Activated T-cell treated with anti-CD3 and anti-CD28 coated beads for 24 hours (primary cell): ENCODE measurements at places on chromosomes 11 and 22.

DNA sequence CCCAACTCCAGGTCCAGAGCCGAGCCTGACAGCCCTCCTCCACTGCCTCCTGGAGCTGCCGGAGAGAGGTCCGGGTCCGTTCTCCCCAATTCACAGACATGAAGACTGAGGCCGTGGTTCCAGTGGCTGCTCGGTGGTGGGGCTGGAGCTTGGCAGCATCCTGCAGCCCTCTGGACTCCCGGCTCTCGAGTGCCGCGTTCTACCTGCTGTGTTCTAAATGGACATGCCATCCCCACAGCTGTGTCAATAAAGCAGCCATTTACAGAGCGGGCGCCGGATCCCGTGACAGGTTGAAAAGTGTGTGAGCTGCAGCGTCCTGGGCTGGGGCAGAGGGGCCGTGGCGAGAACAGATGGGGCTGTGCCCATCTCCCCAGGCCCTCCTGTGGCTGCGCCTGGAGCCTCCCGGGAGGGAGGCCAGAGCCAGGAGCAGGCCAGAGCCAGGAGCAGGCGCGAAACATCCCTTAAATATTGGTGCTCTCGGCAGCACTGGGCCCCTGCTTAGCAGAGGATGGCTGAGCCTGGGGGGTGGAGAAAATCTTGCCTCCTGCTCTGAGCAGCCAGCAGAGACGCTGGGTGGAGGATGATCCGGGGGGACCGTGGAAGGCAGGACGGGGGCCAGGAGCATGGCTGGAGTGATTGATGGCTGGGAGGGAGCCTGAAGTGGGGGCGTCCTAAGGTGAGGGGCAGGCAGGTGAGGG lies 46.2 kb downstream of the FLRT1 start:
- DNase-seq: no peak

- peak; percentile 65 for DNase-seq
Observed at GRCh38 chr22:26679003-26679629, 21.7 kb downstream of the MIAT start.

DNA sequence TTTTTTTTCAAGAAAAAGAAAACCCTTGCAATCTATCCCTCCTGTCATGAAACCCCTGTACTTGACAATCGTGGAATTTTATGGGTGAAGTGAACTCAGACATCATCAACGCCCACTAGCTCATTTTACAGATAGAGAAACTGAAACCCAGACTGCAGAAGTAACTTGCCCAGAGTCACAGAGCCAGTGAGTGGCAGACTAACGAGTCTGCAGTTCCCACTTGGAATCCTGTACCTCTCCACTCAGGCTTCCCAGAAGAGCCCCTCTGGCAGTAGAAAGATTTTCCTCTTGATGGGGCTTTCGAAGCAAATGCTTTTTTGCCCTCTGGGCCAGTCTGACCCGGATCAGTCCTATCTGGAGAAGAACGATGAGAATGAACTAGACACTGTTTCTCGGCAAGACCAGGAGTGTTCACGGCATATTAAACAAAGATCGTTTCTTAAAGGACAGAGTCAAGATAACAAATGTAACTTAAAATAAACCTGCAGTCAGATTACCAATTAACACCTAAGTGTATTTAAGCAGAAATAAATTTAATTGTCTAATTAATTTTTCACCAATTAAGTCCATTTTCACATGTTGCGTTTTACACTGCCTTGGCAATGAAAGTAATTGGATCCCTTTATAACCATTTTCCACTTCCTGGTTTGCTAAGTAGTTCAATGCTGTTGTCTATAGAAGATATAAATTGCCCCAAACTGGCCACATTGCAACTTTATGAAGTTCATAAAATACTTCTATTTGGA lies 61.3 kb upstream of the CREB3L1 start:
- no peak for DNase-seq

- no peak for DNase-seq
Observed at GRCh38 chr11:33545931-33546330, 154.7 kb downstream of the C11orf91 start.

GRCh38 chr11:72482211-72482812 lies 48.0 kb upstream of the CLPB start:
- DNase-seq: peak; percentile 28

DNA sequence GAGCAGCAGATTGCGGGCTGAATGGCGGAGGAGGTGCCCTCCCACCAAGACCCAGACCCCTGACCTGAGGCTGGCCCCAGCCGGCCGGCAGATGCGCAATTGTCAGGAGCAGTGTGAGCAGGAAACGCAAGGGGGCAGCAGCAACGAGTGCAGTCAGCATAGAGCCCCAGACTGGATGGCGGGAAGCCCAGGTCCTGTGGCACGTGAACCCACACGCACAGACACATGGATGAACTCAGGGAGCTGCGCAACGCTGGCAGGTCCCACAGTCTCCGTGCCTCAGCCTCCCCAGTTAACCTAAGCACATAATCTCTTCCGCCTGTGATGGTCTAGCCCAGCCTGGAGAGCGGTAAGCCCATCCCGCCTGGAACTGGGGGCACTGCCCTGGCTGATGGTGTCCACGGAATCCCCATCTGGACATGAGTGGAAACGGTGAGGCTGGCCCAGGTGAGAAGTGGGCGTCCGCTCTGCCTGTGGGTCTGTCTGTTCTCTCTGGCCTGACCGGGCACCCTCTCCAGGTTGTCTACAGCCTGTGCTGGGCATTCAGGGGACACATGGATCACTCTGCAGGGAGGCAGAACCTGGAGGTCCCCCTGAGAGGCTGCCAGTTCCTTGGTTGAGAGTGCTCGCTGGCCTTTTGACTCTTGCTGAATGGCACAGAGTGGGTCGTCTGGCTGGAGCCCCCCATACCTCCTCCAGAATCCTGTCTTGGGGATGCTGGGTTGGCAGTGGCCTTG lies 626 bp upstream of the TBX10 start:
- peak; percentile 50 for DNase-seq

GRCh38 chr11:119118946-119119345 lies 2.4 kb upstream of the HINFP start:
- no peak for DNase-seq

DNA sequence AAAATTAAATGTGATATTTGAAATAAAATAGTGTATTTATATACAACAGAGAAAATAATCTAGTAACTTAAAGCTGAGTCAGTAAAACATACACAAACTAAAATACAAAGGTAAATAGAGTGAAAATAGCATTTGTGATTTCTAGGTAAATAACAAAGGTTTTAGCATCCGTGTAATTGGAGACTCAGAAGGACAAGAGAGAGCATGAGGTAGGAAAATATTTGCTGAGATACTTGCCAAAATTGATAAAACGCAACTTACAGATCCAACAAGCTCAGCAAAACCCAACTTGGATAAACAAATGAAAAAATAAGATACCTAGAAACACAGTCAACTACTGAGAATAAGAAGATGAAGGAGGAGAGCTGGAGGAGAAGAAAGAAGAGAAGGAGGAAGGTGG lies 634.7 kb upstream of the CCDC179 start:
- DNase-seq: no peak

GRCh38 chr11:16610213-16610737 lies 128.2 kb upstream of the C11orf58 start:
- DNase-seq: no peak

DNA sequence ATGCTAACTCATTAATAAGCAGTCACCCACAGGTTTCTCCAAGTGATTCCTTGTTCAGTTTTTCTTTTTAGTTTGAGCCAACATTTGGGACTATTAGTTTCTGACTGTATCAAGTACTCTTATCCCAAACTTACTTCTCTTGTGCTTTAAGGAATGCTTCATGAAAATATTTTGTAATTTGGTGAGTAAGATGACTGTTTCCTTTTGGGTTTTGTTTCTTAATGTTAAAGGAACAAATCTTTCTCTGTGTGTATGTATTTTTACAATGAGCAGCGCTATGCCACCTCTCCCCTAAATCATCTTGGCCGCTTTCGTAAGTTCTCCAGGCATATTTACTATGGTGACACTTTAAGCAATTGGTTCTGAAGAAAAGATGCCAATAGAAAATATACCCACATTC lies 72.4 kb downstream of the LDLRAD3 start:
- no peak for DNase-seq

GRCh38 chr11:91382946-91383345 lies 841.7 kb upstream of the FAT3 start:
- DNase-seq: no peak

- no peak for DNase-seq
Observed at GRCh38 chr11:103552086-103552485, 442.9 kb downstream of the DYNC2H1 start.

DNA sequence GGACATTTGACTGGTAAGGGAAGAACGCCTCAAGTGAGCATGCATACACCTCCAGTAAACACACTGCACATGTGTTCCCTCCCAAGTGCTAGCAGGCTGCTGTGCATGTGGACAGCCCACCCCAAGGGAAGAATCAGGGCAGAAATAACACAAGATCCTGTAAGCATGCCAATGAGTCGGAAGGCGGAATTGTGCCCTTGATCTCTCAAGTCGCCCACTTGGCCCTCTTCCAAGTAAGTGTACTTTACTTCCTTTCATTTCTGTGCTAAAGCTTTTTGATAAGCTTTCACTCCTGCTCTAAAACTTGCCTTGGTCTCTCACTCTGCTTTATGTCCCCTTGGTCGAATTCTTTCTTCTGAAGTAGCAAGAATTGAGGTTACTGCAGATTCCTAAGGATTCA lies 139.6 kb downstream of the TRPC6 start:
- no peak for DNase-seq

DNA sequence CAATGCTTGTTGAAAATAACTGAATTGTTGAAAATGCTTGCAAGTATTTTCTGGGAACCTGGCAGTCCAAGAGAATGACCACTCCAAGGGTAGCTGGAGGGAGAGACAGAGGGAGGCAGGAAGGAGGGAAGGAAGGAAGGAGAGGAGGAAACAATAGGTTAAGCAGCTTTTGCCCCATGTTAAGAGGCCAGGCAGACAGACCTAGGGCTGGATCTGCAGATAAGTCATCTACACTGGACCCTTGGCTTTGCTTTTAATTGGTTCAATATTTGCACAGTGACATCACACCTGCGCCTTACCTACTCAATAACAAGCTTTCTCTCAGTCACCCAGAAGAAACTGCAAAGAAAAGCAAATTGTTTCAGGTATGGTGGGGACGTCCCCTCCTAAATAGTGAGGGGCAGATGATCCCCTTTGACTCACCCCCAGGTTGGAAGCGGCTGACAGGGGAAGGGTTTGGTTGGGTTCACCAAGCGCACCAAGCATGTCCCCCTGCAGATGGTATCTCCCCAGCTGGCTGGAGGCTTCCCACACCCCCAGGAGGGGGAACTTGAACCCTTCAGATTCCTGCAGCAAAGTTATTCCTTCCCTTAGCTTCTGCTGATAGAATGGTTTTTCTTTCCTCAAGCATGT lies 24.3 kb downstream of the MYH9 start:
- no peak for DNase-seq

GRCh38 chr11:4541071-4541470 lies 3.9 kb upstream of the OR52M1 start:
- no peak for DNase-seq

- no peak for DNase-seq
Observed at GRCh38 chr11:45688472-45689033, 23.1 kb upstream of the CHST1 start.

GRCh38 chr11:79830446-79830845 lies 389.6 kb upstream of the TENM4 start:
- DNase-seq: no peak

DNA sequence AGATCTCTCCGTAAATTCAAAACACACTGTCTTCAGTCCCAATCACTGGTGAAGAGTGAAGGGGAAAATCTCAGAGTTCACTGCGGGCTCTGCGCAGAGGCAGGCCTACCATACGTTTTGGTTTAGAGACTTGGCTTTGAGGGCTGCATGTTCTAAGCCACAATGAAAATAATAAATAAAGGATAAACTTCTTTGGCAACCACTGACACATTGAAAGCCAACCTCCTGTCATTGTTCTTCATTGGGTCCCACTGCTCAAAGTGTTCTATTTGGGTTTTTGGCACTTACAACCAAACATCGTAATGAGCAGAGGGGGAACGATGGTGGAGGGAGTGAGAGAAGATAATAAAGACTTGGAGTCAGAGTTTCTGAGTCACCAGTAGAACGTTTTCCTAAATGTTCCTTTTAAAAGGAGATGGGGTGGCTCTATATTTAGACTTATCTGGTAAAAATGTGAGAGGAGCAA lies 472.9 kb downstream of the SOX6 start:
- DNase-seq: no peak

- no peak for DNase-seq
Observed at GRCh38 chr11:32105871-32106560, 15.1 kb downstream of the RCN1 start.

GRCh38 chr11:824942-825341 lies 2.8 kb upstream of the CRACR2B start:
- DNase-seq: no peak

DNA sequence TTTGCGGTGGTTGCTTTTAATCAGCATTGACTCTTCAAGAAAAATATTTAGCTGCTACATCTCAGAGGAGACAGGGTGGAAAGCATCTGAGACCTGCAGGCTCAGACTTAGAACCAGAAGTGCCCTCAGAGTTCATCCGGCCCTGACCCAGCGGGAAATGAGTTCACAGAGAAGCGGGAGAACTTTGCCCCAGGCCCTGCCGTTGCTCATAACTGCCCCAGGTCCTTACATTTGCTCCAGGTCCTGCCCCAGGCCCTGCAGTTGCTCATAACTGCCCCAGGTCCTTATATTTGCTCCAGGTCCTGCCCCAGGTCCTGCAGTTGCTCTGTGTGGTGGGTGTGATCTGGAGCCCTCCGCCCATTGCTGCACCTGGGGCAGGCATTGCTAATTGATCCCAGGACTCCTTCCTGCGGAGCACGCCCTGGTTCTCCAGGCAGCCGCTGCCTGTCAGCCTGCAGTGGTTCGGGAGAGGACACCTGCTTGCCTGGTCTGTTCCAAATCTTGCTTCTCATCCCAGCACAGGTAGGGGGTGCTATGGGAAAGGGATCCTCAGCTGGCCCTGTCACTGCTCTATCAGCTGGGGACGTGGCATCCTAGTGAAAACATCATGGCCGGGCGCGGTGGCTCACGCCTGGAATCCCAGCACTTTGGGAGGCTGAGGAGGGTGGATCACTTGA lies 58.1 kb upstream of the PPP6R3 start:
- DNase-seq: no peak

- DNase-seq: no peak
Observed at GRCh38 chr22:45069925-45070324, 60.1 kb upstream of the PHF21B start.
